Activated T-cell treated with anti-CD3 and anti-CD28 coated beads for 4 hours (primary cell): ENCODE measurements at places on chromosomes 2 and 18.

- DNase-seq = no peak
Measured at GRCh38 chr2:166127217-166128155, at the start of gene SCN1A. TSS of gene SCN1A (minus strand) at chr2:166128020. CDS start at chr2:166073621, 54,399 bp downstream.

DNA sequence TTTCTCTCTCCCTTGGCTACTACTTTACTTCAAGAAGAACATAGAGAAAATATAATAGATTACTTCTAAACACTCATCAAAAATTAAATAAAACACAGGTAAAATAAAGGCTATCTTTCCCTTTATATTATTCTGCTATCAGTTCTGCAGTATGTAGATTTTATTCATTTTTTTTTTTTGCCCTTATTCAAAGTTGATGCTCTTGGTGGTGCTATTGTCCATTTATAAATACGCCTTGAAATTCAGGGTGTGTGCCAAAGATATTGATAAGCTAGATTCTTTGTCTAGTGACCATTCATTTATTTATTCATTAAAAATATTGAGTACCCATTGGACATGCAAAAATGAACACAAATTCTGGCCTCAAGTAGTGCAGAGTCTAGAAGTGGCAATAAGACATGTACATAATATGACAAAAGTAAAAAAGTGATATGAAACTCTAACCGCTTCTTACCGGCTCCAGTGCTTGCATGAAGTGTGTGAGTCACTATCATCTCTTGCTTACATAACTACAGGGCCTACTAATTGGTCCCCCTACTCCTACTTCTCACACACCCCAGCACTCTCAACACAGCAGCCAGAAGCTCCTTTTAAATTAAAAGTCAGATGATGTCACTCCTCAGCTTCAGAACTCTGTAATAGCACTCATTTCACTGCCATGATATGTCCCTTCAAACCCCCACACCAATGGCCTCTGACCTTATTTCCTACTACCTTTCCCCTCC is 208.3 kb upstream of the FANCL start:
- no peak for DNase-seq

- DNase-seq = no peak
Measured at GRCh38 chr2:160033732-160034392, 28.6 kb downstream of the PLA2R1 start.

DNA sequence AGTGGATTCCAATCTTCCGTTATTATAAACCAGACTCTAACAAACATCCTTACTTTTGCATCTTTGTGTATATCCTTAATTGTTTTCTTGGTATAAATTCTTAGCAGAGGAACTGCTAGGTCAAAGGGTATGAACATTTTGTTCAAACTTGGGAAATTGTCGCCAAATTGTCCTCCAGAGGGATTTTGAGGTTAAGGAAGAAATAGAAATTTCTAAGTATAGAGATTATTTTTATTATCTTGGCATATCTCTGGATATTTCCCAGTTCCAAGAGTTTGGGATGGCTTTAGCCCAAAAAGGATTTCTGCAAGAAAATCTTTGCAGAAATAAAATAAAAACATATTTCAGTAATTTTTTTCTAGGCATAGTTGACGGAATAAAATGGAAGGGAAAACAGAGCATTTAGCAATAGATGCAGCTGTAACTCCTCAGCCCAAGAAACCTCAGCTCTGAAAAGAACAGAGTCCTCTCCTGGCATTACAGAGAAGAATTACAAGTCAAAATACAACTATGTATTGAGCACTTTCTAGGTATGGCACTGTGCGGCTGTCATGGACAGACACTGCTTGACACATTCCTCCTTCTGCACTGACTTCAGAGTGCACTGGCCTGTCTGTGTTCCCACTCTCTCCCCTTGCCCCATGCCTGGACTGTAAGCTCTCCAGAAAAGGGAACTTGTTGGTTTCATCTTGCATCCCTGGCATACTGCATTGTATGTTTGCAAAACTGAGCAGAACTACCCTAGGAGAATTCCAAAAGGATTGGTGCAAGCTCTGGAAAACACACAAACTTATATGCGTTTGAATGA is 117.3 kb upstream of the STON1 start:
- DNase-seq = no peak

GRCh38 chr2:84878459-84878858 is 2.4 kb downstream of the TRABD2A start:
- no peak for DNase-seq

- DNase-seq = no peak
Measured at GRCh38 chr2:21999522-21999921, 875.8 kb downstream of the TDRD15 start.

DNA sequence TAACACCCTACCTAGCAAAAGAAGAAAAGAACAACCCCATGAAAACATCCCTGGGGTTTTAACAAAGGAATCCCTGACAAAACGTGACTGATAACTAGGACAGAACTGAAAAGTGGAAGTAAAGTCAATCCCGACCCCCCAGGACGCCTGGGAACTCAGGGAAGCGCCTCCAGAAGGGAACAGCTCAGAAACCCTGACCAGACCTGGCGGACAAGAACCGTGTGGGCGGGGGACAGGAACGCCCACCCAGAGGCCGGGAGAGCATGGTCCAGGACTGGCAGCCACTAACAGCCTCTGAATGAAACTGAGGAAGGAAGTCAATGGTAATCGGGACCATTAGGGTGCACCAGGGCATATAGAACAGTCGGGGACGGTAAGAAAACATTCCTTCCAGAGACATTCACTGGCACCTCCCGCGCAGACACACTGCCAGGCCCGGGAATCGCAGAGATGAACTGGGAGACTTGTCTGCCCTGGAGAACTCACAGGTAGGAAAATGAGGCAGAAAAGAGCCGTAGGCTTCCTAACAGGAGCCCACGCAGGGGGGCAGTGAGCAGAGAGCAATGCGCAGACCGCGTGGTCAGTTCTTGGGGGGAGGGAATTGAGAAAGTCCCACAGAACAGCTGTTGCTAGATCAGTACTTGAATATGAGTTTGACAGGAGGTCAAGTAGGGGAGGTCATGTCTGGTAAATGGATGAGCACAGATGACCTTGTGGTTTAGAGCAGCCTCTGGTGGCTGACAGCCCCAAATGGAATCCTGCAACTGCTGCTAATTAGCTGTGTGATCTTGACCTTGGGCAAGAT is 1.3 kb upstream of the TBC1D8 start:
- no peak for DNase-seq

DNA sequence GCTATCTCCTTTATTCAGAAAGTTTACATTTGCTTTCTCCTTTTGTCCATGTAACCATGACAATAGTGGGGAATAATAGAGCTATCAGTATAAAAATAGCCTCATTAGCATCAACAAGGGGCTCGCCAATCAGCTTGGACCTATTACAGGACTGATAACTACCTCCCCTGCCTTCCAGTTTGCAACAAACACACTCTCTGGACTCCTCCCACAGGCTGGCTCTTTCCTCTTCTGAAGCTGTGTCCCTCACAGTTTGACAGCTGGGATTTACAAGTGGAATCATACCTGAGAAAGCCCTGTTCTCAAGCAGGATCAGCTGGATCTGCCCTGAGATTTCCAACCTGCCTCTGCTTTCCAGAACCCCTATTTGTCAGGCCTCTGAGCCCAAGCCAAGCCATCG is 162.5 kb downstream of the GRB14 start:
- DNase-seq = no peak

GRCh38 chr2:75589391-75590105 is 28.8 kb upstream of the EVA1A start:
- no peak for DNase-seq

DNA sequence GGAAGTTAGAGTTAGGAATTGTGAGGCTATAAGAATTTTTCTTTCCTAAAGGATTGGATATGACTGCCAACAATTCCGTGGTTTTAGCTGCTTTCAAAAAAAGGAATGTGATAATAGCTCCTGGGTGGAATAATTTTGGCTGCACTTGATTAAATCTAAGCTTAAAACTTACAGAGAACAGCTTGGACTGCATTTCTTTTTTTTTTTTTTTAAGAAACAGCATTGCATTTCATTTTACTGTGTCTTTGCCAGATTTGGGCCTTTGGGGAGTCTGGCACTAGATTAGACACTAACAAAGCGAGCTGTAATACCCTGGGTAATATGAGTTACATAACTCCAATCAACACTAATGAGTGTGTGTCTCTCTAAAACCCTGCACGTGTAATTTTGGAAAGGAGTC is 37.8 kb upstream of the ZNF397 start:
- DNase-seq = no peak

DNA sequence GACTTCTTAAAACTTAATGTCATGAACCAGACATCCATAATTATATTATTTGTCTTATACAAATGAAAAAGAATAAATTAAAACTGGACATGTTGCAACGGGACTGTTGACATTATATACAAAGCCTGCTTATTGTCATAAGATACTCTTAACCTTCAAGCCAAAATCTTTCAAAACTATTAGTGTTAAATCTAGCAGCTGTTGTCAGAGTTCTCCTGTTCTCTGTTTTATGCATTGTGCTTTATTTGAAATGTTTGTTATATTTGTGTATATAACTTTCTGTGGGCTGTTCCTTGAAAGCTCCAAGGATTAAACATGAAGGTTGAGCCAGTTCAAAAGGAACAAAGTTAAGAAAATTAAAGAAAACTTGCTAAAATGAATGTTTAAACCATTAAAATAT is 335.5 kb upstream of the NT5C1B start:
- DNase-seq = no peak

DNA sequence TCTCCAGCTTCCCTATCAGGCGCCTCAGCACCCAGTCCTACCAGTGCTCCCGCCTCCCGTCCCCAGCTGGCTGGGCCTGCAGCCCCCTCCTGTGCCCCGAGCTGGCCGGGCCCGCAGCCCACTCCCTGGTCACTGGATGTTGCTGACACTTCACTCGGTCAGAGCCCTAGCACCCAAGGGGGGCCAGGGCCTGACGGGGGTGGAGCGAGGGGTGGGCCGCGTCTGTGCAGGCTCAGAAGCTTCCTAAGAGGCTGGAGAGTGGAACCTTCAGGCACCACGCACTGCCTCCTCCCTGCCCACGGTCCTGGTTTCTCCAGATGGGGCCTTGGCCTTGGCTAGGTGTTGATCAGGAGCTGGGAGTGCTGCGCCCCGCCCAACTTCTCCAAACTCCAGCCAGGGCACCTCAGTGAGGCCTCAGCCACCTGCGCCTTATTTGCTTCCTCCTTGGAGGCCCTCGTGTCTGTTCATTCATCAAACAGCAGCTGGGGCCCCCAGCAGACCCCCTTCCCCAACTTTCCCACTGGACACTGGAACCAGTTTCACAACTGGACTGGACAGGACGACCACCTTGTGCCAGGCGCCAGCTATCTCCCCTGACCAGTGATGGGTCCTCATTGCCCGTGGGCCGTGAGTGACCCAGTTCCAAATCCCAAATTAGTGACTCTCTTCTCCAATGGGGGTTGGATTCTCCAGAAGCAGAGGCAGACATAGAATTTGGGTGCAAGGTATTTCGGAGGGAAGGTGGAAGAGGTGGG is 16.7 kb downstream of the CAPN10 start:
- no peak for DNase-seq

DNA sequence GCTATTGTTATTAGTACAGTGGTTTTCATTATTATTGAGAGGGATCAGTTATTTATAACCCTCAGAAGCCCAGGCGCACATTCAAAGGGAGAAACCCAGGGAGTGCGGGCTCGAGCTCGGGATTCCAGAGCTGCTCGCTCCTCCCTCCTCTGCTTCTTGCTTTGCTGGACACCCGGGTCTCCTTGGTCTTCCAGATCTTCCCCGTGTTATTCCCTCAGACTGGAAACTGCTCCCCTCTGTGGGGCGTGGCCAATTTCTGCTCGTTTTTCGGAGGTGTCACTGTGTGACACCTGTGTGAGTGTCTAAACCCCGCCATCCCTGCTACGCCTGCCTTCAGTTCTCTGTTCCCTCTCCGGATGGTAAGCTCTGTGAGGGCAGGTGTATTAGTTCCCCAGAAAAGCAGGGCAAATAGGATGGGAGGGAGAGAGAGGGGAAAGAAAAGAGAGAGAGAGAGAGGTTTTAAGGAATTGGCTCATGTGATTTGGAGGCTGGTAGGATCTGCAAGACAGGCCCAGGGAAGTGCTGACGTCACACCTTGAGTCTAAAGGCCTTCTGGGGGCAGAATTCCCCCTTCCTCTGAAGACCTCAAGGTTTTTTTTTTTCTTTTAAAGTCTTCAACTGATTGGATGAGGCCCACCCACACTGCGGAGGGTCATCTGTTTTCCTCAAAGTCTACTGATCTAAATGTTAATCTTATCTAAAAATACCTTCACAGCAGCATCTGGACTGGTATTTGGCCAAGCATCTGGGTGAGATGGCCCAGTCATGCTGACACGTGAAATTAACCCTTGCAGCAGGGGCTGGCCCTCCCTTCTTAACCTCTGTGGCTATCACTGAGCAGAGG is 457.3 kb upstream of the ID2 start:
- DNase-seq = no peak

- DNase-seq = no peak
Measured at GRCh38 chr2:238107525-238108422, 7.6 kb downstream of the ESPNL start.

GRCh38 chr2:141501752-141502151 is 629.1 kb downstream of the LRP1B start:
- DNase-seq = no peak

- DNase-seq = no peak
Measured at GRCh38 chr2:215839816-215840215, 173.5 kb downstream of the MREG start.

GRCh38 chr2:134070281-134070741 is 183.6 kb upstream of the MGAT5 start:
- no peak for DNase-seq

DNA sequence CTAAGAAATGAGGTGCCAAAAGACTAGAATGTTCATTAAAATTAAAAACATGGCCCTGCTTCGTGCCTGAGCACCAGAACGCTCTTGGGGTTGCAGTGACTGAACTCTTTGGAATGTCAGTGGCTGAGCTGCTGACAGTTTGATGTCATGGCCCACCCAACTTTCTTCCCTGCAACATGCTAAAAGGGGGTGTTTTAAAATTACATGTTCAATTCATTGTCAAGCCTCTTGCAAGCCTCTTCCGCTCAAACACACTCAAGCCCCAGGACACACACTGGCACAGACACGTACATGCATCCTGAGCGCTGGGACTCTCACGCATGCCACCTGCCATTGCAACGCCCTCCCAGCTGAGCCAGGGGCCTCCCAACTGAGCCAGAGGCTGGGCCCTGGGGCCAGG is 12.6 kb downstream of the RUFY4 start:
- DNase-seq = no peak

- DNase-seq = no peak
Measured at GRCh38 chr2:215060861-215061536, 77.4 kb downstream of the ABCA12 start.

- DNase-seq = no peak
Measured at GRCh38 chr18:46141199-46141598, 37.0 kb downstream of the HAUS1 start.
